NCI-H1436 (cell line): ENCODE measurements at places on chromosomes 4 and X.

- DNase-seq: no peak
These were observed 301.6 kb downstream of the ARHGAP24 start for GRCh38 chr4:85776579-85776978.

- DNase-seq: no peak
These were observed 60.4 kb downstream of the PJA1 start for GRCh38 chrX:69104756-69105434.

GRCh38 chr4:14289708-14290107 is 662.2 kb upstream of the BOD1L1 start:
- no peak for DNase-seq

DNA sequence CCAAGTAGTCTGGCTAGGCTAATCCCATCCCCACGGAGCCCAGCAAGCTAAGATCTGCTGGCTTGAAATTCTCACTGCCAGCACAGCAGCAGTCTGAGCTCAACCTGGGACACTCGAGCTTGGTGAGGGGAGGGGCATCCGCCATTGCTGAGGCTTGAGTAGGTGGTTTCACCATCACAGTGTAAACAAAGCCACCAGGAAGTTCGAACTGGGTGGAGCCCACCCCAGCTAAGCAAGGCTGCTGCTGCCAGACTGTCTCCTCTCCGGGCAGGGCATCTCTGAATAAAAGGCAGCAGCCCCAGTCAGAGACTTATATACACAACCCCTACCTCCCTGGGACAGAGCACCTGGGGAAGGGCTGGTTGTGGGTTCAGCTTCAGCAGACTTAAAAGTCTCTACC is 639.6 kb downstream of the IQCM start:
- DNase-seq: no peak

DNA sequence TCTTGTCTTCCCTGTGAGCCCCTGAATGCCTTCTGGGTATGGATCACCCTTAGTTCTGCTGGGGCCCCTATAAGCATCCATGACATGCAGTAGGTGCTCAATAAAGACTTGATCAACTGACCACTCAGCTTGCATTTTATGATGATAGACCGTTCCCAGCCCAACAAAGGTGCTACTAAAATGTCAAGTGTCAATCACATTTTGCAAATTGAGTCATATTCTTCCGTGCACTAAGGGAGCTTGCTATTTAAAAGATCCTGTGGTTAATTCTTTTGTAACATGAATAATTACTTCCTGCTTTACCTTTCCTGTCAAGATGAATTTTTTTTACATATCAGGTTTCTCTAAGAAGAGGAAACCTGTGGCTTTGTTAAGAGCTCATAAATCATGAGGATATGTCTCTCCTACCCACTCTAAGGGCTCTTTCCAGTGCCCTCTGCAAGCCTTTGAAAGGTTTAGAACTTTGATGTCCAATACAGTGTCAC is 47.6 kb downstream of the SH3KBP1 start:
- peak; percentile 0 for DNase-seq

GRCh38 chrX:154401918-154402621 is 3.9 kb downstream of the RPL10 start:
- no peak for DNase-seq

- no peak for DNase-seq
These were observed 35.4 kb downstream of the JADE1 start for GRCh38 chr4:128844931-128845330.

DNA sequence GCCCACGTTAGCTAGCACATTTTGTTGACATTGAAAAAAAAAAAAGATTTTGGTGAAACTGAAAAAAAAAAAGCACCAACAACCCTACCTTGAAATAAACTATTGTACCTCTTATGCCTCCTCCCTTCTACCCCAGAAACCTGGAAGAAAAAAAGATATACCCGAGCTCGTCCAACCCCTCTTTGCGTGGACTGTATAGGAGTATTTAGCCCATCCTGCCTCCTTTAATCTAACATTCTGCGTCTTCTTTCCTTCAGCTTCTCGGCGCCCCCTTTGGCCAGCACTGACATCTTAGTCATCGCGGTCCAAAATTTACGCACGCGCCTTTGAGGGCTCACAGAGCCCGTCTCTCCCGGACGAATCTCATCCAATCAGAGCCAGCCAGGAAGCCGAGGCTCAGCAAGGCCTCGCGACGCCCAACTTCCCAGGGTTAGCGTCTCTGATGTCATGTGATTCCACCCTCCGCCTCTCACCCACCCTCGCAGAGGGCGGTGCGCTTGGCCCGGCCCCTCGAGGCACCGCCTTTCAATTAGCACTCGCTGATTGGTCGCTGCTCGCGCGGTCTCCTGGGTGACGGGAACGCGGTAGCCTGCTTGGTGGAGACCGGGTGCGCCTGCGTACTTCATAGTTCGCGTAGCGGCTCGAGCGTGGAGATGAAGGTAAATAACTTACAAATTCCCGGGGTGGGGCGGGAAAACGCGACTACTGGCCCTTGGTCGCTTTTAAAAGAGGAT is at the start of gene WDR19:
WDR19 (plus strand) TSS at position 625 of the 734 bp plus-strand sequence; CDS start at position 654, 29 bp downstream.
- peak; percentile 99 for DNase-seq

GRCh38 chr4:175988511-175988910 is 77.1 kb upstream of the WDR17 start:
- DNase-seq: no peak

- no peak for DNase-seq
These were observed 183.0 kb downstream of the GBA3 start for GRCh38 chr4:22875587-22876257.

- DNase-seq: peak; percentile 39
These were observed 9.6 kb upstream of the MTMR1 start for GRCh38 chrX:150683536-150684146.

DNA sequence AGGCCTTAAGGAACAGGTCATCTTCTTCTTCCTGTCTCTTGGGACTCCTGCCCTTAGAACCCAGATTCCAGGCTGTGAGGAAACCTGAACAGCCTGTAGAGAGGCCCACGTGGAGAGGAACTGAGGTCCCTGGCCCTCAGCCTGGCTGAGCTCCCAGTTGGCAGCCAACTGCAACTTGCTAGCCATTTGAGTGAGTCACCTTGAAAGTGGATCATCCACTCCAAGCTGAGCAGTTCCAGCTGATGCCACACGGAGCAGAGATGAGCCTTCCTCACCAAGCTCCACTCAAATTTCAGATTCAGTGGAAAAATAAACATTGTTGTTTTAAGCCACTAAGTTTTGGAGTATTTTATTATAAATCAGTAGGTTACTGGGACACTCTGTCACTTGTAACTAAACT is 392.5 kb downstream of the BCOR start:
- no peak for DNase-seq
